ENCODE measurements at places on chromosomes 3 and 15.

DNA sequence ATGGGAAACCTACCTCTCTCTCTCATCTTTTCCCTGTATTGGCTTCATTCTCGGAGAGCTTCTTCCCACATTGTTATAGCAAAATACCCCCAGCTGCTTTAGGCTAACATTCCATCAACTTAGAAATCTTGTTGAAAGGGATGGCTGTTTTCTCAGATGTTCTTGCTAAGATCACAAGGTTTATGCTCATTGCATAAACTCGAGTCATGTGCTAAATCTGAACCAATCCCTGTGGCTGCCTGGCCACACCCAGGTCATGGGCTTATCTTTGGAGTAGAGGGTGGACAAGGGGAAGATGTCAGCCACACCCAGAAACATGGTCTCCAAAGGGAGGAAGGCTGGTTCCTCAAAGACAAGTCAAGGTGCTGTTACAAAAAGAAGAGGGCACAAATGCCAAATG lies 150.6 kb upstream of the UMPS start:
- no peak for DNase-seq

DNA sequence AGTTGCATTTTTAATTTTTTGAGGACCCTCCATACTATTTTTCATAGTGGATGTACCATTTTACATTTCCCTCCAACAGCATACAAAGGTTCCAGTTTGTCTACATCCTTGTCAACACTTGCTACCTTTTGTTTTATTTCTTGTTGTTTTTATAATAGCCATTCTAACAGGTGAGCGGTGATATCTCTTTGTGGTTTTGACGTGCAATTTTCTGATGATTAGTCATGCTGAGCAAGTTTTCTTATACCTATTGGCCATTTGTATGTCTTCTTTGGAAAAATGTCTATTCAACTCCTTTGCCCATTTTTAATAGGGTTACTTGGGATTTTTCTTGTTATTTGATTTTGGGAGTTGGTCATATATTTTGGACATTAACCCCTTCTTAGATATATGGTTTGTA lies 187.0 kb downstream of the CDIN1 start:
- DNase-seq = no peak

GRCh38 chr3:177451864-177452830 lies 254.9 kb upstream of the TBL1XR1 start:
- no peak for DNase-seq

DNA sequence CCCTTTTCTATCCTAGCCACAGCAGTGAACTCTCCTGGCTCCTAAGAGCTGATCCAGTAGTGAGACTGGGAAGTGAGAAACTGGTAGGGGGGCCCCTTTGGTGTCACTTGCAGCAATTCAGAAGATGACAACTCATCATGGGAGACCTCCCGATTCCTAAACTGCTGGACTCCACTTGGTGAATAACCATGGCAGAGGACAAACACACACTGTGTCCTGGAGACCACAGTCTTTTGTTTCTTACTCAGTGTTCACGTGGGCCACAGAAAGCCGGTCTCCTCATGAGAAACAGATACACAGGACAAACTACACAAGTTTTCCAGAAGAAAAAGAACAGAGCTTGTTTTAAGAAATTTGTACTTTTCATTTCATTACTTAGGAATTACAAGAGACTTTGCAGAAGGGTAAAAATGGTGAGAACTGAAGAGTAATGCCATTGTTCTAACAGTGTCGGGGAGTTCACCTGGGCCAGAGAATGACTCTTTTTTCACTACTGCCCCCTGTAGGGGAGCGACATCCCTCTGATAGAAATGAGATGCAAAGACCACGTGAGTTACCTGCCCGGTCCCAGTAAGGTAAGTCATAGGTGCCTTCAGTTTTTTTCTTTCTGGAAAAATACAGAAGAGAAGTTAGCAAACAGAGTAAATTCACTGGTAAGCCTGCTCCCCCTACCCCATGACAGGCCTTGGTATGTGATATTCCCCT lies 38.1 kb downstream of the ST3GAL6 start:
- DNase-seq = no peak
